ENCODE measurements at places on chromosomes 4 and X. TPM values are rescaled to one million over a fixed set of nuclear protein-coding genes. Genes with fewer than 3 reads are reported as not detected.

GRCh38 chr4:16794816-16795445 is 103.5 kb downstream of the LDB2 start:
- DNase-seq: peak; percentile 43

DNA sequence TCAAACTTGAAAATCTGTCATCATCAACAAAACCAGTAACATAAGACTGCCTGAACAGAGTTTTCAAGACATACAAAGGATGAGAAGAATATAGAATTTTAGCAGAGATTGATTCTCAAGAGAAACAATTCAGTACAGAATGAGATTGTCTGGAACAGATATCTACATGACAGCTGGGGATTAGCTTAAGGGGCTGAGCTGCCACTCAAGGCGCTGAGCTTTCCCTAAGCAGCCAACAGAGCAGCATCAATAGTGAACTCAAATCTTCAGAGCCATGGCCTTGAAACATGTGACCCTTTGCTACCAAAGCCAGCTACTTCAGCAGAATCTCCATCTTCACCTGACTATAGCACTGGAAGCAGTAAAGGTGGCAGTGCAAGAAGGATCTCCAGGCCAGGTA is 24.3 kb upstream of the PCDH10 start:
- DNase-seq: no peak

BMX gene
- polyA plus RNA-seq: 2.3 TPM

NAAA gene
- 14.7 TPM for polyA plus RNA-seq

GRCh38 chr4:57109847-57110639 is at the start of gene IGFBP7:
Gene IGFBP7, minus strand, starts transcription at chr4:57110385. Its CDS starts 34 bp downstream, at chr4:57110351.
- DNase-seq: peak; percentile 32

GRCh38 chr4:175809402-175810072 is 2.5 kb downstream of the GPM6A start:
- DNase-seq: no peak

ADGRA3 gene
- polyA plus RNA-seq: 54.5 TPM

- DNase-seq: no peak
Measured at GRCh38 chr4:95013236-95013635, 255.5 kb downstream of the BMPR1B start.

- no peak for DNase-seq
Measured at GRCh38 chr4:47840291-47840690, 2.4 kb upstream of the CORIN start.

GRCh38 chr4:138899999-138900398 is 115.6 kb upstream of the NOCT start:
- DNase-seq: no peak

DNA sequence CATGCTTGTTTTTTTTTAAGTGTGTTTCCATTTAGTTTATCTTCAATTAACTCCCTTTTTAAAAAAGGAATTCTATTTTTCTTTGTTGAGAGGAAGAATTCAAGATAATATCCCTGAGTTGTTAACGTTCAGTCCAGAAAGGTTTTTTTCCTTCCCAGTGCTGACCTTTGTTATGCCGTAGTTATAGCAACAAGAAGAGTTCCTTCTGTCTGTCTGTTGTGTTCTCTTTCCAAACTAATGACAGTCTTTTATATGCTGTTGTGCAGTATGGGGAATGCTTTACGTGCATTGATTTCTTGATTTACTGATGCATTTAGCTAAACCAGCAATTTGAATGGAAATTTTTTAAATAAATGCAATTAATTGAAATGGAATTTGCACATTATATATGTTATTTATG is 6.6 kb upstream of the CXXC4 start:
- no peak for DNase-seq

DNA sequence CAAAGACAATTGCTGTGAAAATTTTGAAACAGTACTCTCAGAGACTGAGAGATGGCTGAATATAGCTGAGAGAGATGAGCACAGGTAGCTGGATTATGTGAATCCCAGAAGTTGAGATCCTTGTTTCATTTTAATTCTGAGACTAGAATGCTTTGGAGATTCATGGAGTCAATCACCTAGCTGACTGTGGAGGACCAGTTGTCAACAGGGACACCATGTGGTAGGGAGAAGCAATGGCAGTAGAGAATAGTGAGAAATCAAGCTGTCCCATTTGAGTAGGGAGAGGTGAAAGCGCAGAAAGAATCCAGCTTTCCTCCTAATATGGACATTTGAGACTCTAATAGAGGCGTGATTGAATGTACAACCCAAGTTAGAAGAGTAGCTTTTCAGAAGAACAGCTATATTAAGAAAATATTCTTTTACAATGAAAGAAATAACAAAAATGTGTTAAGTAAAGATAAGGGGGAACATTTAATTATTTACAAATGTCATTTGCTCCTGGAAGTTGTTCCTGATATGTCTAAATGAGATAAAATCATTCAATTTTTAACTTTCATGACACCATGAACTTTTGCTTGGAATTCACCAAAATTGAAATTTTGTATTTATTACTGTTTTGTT is 30.3 kb upstream of the GLRB start:
- DNase-seq: peak; percentile 21

MEPE gene
- polyA plus RNA-seq: not detected

CTAG1A gene
- polyA plus RNA-seq: not detected

GBA3 gene
- polyA plus RNA-seq: 0.54 TPM

GRCh38 chrX:127726227-127726626 is 326.0 kb downstream of the ACTRT1 start:
- DNase-seq: no peak

GRCh38 chr4:171101845-171102244 is 711.4 kb upstream of the GALNTL6 start:
- no peak for DNase-seq

GRCh38 chr4:164615964-164616363 is 138.0 kb upstream of the SMIM31 start:
- DNase-seq: no peak

DNA sequence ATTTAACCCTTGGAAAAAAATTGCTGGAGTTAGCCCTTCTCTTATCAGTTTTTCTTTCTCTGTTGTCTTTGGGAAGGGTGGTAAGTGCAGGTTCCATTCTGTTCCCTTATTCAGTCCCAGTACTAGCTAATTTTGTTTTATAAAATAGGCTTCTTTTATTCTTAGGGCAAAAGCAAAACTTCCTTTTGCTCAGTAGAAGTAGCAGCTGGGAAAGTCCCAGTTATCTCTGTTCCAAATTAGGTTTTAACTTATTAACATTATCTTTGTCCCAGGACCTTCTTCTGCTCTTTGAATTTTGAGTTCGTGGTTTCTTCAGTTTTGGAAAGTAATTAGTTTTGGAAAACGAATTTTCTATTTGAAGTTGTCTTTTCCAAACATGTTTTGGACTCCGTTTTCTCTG is 61.1 kb downstream of the BANK1 start:
- DNase-seq: no peak

DNA sequence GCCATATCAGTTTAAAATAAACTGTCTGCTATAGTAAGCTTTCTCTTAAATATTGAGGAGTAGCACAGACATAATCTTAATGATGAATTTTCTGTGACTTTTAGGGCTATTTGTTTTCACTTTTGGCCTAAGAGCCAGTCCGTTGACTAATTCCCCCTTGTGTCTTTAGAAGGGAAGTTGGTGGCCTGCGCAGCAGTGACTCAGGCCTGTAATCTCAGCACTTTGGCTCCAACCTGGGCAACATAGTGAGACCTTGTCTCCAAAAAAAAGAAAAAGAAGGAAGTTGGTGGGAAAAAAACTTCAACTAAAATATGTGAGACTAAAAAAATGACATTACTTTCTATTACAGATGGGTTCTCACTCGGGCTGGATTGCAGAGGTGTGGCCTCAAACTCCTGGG is 3.4 kb downstream of the NCAPG start:
- DNase-seq: no peak

DNA sequence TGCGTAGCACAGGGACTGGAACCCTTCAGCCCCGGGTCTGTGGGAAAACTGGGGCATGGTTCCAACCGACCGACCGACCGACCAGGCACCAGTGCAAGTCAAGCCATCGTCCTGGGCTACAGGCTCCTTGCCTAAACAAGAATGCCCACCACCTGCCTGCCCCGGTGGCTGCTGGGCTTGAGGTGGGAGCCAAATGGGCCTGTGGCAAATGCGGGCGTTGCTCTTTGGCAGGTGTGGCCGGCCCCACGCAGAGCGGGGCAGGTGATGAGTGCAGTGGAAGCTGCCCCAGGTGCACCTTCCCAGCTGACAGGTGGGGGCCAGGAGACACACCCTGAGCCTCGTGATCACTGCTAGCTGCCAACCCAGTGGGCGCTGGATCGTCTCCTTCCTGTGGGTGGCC is 77.9 kb downstream of the MTMR1 start:
- no peak for DNase-seq

DNA sequence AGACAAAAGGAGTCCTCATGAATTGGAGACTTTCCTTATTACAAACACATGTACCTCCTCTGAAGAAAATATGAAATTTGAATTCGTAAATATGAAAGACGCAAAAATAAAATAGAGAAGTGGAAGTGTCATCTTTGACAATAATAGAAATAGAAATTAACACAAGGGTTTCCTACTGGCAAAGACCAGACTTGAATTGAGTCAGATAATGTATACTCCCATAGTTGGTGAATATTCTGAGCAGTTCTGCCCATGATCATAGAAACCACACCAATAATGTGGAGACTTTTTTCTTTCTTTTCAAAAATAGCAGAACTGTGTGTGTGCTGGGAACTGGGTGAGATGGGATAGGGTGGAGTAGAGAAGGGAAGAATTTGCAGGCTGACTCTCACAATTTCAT is 277.7 kb upstream of the TET2 start:
- DNase-seq: no peak

DNA sequence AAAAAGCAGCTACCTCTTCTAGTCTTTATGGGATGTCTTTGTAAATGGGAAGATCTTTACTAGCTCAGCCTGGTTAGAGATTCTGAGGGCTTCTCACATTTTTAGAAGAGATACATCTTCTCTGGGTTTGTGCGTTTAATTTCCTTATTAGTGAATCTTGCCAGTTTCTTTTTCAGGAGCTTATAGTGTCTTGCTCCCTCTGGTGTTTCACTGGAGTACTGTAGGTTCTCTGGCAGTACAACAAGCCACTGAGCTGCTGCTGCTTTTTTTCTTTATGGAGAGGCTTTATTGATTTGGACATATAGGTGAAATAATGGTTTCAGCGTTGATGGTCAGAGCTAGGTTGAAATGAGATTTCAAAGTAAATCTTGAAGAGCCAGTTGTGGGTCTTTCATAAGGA is 82.9 kb downstream of the LAS1L start:
- peak; percentile 0 for DNase-seq
